ENCODE measurements at places on chromosomes 13 and 19. TPM values are rescaled to one million over a fixed set of nuclear protein-coding genes. Genes with fewer than 3 reads are reported as not detected.

Gene PTH2
- total RNA-seq: not detected

DNA sequence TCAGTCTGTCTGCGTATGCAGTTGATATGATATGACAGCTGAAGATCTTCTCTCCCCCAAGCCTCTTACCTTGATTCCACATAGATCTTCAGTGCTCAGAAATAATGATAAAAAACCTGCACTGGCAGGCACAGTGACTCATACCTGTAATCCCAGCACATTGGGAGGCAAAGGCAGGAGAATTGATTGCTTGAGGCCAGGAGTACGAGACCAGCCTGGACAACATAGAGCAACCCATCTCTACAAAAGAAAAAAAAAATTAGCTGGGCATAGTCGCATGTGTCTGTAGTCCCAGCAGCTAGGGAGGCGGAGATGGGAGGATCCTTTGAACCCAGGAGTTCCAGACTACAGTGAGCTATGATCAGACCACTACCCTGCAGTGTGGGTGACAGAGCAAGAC lies 551.0 kb upstream of the MIR17HG start:
- no peak overlapping the region for H3K4me3 ChIP-seq
- peaks cover 7% of the 10 kb centered on the region for H3K4me1 ChIP-seq
- DNase-seq: no peak

- no peak overlapping the region for H3K4me3 ChIP-seq
- no peak for DNase-seq
- peaks cover 10% of the 10 kb centered on the region for H3K36me3 ChIP-seq
- peaks cover 6% of the 10 kb centered on the region for H3K4me1 ChIP-seq
These were observed 48.2 kb upstream of the GPI start for GRCh38 chr19:34316741-34317301.

GRCh38 chr13:100987948-100988347 lies 313.4 kb upstream of the TMTC4 start:
- no peaks in the 10 kb centered on the region for H3K27me3 ChIP-seq
- H3K4me3 ChIP-seq: no peak overlapping the region
- no peak overlapping the region for H3K27ac ChIP-seq

DNA sequence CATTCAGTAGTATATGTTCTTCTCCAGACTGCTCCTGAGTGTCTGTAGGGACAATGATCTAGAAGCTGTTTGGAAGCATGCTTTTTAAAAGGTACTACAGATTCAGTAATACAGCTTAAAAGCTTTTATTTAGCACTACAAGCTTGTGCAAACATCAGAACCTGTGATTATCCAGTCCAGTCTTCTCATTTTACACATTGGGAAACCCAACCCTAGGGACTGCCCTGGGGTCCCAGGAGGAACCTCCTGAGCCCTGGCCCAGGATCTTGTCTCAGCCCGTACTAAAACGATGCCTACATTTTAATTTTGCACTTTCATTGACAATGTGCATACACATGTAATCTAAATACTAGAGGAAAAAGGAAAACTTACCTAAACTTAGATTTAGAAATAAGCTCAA lies 12.5 kb downstream of the DOCK9 start:
- no peak overlapping the region for H3K4me3 ChIP-seq
- H3K27ac ChIP-seq: no peak overlapping the region
- no peaks in the 10 kb centered on the region for H3K4me1 ChIP-seq
- H3K36me3 ChIP-seq: no peaks in the 10 kb centered on the region
- DNase-seq: no peak

DNA sequence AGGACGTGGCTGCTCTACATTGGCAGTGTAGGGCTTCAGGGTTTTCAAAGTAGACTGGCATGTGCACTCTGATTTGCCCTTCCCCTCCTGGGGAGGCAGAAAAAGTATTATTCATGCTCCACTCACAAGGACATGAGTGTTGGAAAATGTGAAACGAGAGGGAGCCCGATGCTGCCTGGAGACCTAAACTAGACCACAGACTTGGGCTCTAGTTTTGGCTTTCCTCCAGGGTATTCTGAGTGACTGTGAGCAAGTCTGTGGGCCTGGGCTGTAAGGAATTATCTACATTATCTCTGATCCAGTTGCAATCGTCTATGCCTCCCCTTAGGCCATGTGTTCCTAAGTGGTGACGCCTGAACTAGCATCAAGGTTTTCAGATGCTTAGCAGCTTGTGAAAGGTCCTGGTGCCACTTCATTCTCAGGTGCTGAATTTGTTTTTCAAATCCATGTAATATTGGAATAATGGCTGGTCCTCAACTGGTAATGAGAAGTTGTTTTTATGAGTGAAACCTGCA lies 55.0 kb downstream of the MRPL57 start:
- H3K4me3 ChIP-seq: no peak overlapping the region
- DNase-seq: no peak
- H3K4me1 ChIP-seq: no peaks in the 10 kb centered on the region
- no peaks in the 10 kb centered on the region for H3K27me3 ChIP-seq

DNA sequence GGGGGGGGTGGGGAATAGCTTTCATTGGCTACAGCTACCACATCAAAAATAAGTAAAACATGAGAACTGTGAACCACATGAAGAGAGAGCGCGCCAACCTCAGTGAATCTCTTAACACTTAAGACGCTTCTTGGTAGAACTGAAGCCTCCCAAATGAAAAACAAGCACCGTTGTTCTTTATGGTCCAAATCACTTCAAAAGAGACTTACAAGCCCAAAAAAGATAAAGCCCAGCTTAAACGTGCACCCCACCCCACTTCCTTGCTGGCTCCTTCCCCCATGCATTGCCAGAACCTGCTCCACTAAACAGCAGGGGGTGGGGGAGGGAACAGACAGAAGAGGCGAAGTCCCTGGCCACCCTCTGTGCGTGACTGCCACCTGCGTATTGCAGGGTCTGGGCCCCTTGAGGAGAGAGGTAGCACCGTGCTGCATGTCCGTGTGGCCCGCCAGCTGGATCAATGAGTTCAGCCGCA lies 479.1 kb downstream of the FOXO1 start:
- H3K36me3 ChIP-seq: no peaks in the 10 kb centered on the region
- peaks cover 16% of the 10 kb centered on the region for H3K4me1 ChIP-seq
- no peak overlapping the region for H3K4me3 ChIP-seq
- DNase-seq: peak; percentile 69
- no peaks in the 10 kb centered on the region for H3K27me3 ChIP-seq
- H3K27ac ChIP-seq: no peak overlapping the region

- no peak overlapping the region for H3K4me3 ChIP-seq
- H3K4me1 ChIP-seq: no peaks in the 10 kb centered on the region
- peaks cover 79% of the 10 kb centered on the region for H3K36me3 ChIP-seq
- no peak overlapping the region for H3K27ac ChIP-seq
- DNase-seq: no peak
These were observed 27.3 kb upstream of the ZNF254 start for GRCh38 chr19:24059563-24060295.

DNA sequence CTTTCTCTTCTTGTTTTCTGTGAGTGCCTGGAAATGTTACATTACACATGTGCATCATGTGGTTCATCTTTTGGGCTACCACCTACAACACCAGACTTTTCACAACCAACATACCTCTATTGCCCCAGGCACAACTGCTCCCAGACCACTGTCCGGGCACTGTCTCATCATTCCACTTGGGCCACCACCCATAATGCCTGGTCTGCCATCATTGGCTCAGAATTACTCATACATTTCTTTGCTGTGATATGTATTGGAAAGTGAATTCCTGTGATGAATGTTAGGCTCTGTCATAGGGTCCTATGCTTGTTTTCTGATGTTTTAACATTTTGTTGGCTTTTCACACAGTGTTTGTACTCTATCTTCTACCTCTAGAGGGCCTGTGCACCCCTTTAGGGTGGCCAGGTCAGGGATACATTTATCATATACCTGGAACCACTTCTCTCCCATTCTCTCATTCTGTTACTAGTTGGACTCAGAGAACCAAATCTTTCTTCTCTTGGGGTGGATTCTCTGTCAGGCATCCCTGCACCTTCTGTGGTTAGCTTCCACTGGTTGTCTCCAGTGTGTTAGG lies 172.8 kb downstream of the NHLRC3 start:
- H3K27ac ChIP-seq: no peak overlapping the region
- no peaks in the 10 kb centered on the region for H3K4me1 ChIP-seq
- H3K27me3 ChIP-seq: no peaks in the 10 kb centered on the region
- H3K36me3 ChIP-seq: no peaks in the 10 kb centered on the region
- no peak overlapping the region for H3K4me3 ChIP-seq

GRCh38 chr19:31408460-31409124 lies 59.4 kb upstream of the TSHZ3 start:
- DNase-seq: no peak
- no peaks in the 10 kb centered on the region for H3K4me1 ChIP-seq
- no peaks in the 10 kb centered on the region for H3K36me3 ChIP-seq
- H3K27me3 ChIP-seq: no peaks in the 10 kb centered on the region
- H3K4me3 ChIP-seq: no peak overlapping the region

DNA sequence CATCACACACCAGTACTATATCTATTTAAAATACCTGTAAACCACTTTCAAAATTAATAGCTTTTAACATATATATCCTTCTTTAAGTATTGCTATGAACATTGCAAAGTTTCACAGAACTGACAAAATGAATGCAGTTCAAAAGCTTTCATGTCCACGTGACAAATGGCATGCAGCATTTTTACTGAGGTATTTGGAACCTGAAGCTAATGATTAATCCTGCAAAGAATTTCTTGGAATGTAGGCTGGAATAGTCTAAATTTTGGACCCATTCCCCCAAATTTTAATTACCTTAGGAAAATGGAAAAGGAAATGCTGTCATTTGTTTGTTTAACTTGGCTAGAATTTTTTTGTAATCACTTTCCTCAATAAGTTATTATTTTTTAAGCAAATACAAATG lies 423.8 kb upstream of the GPC6 start:
- no peak for DNase-seq
- no peaks in the 10 kb centered on the region for H3K4me1 ChIP-seq
- H3K27ac ChIP-seq: no peak overlapping the region

Gene TMPRSS9
- 0.73 TPM for total RNA-seq

- no peaks in the 10 kb centered on the region for H3K36me3 ChIP-seq
- no peaks in the 10 kb centered on the region for H3K27me3 ChIP-seq
- DNase-seq: no peak
- H3K4me1 ChIP-seq: no peaks in the 10 kb centered on the region
- no peak overlapping the region for H3K4me3 ChIP-seq
- H3K27ac ChIP-seq: no peak overlapping the region
These were observed 18.8 kb downstream of the NLRP4 start for GRCh38 chr19:55855160-55855559.

Gene ANKLE1
- total RNA-seq: 4.6 TPM

GRCh38 chr13:91346850-91347201 lies 661 bp upstream of the MIR17HG start:
- no peak for DNase-seq
- H3K36me3 ChIP-seq: peaks cover 27% of the 10 kb centered on the region
- H3K4me3 ChIP-seq: peak overlapping the region; percentile 88
- peak overlapping the region; percentile 21 for H3K27ac ChIP-seq
- H3K27me3 ChIP-seq: peaks cover 10% of the 10 kb centered on the region

DNA sequence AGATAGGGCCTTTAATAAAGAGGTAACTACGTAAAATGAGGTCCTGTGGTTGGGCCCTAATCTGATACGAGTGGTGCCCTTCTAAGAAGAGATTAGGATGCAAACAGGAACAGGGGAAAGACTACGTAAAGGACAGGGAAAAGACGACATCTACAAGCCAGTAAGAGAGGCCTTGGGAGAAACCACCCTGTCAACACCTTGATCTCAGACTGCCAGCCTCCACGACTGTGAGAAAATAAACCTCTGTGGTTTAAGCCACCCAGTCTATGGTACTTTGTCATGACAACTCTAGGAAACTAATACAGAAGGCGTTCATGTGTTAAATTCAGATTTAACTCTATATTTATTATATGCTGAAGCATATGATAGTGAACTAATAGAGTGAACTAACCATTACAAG lies 566.3 kb downstream of the UQCRFS1 start:
- no peaks in the 10 kb centered on the region for H3K36me3 ChIP-seq
- H3K27me3 ChIP-seq: no peaks in the 10 kb centered on the region
- no peaks in the 10 kb centered on the region for H3K4me1 ChIP-seq
- no peak for DNase-seq

DNA sequence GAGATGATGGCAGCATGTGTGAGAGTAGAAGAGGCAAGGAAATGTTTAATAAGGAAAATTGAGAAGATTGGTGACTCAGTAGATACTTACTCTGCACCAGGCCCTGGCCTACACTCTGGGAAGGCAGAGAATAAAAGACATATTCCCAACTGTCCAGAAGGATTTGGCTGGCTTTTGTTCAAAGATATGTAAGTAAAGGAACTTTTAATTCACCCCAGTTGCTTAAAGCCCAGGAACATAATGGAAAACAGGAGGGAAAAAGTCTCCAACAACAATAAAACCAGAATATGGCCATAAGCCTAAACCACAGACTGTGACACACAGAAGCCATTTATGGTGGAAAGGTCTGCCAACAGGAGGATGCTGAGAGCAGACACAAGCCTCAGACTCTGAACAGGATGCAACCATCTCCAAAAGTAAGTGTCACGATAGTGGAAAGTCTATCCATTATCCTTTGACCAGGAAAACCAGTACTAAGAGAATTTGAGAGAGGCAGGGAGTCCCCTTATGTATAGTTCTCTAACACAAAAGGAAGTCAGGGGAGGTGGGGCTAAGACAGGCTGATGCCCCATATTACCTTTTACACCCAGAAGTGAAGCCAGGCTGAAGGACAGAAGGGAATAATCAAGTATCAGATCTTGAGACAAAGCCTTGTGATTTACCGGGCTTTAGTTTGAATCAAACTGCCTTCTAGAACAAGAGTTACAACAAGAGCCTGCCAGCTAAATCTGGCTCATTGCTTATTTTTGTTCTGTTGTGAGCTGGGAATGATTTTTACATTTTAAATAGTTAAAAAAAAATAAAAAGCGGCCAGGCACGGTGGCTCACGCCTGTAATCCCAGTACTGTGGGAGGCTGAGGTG lies 169.5 kb upstream of the STARD13 start:
- DNase-seq: no peak
- no peak overlapping the region for H3K4me3 ChIP-seq
- H3K4me1 ChIP-seq: no peaks in the 10 kb centered on the region

GRCh38 chr13:44487989-44488388 lies 88.1 kb downstream of the TSC22D1 start:
- no peak for DNase-seq
- H3K4me1 ChIP-seq: no peaks in the 10 kb centered on the region
- no peak overlapping the region for H3K4me3 ChIP-seq
- no peaks in the 10 kb centered on the region for H3K27me3 ChIP-seq
- no peak overlapping the region for H3K27ac ChIP-seq

GRCh38 chr19:40806423-40807146 lies 7.6 kb downstream of the EGLN2 start:
- H3K27me3 ChIP-seq: no peaks in the 10 kb centered on the region
- no peak overlapping the region for H3K4me3 ChIP-seq
- peak; percentile 98 for DNase-seq
- H3K27ac ChIP-seq: peak overlapping the region; percentile 73
- peaks cover 76% of the 10 kb centered on the region for H3K36me3 ChIP-seq

GRCh38 chr19:31352782-31353651 lies 3.8 kb upstream of the TSHZ3 start:
- no peak overlapping the region for H3K27ac ChIP-seq
- H3K4me1 ChIP-seq: peaks cover 8% of the 10 kb centered on the region
- DNase-seq: peak; percentile 64

- no peak overlapping the region for H3K27ac ChIP-seq
- H3K36me3 ChIP-seq: peaks cover 22% of the 10 kb centered on the region
- no peaks in the 10 kb centered on the region for H3K4me1 ChIP-seq
- no peak overlapping the region for H3K4me3 ChIP-seq
- DNase-seq: no peak
These were observed 10.4 kb downstream of the XAB2 start for GRCh38 chr19:7618771-7619510.

Data from endodermal cell (in vitro differentiated cells).